Fibroblast of upper back skin (primary cell): ENCODE measurements at places on chromosomes 3 and 15.

DNA sequence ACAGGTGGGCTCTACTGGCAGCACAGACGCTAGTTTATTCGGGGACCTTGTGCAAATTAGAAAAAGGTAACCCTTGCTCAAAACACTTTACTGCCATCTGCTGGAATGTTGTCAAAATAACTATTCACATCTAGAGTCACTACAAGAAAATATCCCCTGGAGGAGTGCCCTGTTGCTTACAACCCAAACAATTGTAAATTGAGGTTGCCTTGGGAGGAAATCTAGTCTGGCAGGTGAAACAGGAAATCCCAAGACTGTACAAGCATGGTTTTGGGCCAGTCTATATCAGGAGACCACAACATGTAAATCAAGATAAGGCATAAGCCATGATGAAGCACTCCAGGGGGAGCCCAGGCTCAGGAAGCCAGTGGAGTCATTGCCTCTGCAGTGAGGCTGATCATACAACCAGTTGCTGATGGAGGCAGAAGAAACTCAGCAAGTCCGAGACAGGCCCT is 136.8 kb upstream of the ACP3 start:
- peak; percentile 58 for DNase-seq

DNA sequence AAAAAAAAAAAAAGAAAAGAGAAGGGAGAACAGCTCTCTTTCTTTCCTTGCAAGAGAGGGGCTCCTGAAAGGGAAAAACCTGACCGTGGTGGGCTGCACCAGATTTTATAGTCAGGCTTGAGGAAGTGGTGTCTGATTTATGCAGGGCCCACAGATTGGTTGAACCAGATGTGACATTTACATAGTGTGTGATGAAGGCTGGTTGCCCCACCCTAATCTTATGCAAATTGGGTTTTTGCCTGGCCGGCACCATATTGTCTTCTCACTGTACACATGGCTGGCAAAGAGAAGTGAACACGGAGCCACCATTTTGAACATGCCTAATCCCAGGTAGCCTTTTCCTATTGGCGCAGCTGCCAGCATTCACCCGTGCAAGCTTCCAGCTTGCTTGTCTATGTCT is 154.4 kb downstream of the OXSM start:
- no peak for DNase-seq

- DNase-seq, result peak; percentile 79
Measured at GRCh38 chr15:39321977-39322376, 258.9 kb upstream of the THBS1 start.

DNA sequence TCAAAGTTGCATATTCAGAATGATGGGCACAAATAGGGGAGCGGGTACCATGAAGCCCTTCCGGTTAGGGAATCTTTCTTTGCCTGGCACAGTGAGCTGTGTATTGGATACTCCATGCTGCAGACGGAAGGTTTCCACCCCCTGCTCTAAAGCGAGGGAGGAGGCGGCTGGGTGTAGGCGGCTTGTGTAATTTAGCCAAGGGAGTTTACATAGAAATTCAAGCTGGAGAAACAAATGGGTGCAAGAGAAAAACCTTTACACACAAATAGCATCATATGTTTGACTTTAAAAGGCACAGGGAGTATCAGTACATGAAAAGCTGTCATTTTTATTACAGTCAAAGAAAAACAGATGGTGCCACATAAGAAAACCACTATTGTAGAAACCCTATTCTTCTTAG is 59.3 kb upstream of the ADCY5 start:
- no peak for DNase-seq

- peak; percentile 75 for DNase-seq
Measured at GRCh38 chr3:123859177-123859576, 25.0 kb downstream of the MYLK start.

DNA sequence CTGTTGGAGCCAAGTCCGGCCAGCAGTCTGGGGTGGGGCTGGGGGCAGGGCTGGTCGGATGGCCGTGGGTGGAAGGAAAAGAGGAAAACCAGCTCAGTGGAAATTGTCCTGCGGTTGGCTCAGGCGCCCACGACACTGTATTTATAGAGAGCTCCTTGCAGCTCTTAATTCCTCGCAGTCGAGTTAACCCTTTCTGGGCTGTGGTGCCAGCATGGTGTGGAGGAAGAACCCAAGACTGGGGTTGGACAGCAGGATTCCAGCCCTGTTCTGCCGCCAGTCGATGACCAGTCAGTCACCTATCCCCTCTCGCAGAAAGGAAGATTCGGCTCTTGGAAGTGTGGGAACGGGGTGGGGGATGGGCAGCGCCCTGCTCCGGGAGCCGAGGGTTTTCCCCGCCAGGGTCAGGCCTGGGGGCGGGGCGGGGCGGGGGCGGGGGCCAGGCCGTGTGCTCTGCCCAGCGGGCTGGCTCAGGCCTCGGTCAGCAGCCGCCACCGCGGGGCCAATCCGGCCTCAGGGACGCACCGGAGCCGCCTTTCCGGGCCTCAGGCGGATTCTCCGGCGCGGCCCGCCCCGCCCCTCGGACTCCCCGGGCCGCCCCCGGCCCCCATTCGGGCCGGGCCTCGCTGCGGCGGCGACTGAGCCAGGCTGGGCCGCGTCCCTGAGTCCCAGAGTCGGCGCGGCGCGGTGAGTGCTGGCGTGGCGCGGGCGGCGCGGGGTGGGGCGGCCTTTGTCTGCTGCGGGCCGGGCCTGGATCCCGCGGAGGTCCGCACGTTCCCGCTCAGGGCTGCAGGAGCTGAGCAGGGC is at the start of gene CD276:
CD276 (plus strand) TSS at position 607 of the 804 bp plus-strand sequence. CDS start 15,257 bp downstream, outside the sequence.
- peak; percentile 45 for DNase-seq

- no peak for DNase-seq
Measured at GRCh38 chr3:155748611-155749365, 3.9 kb upstream of the PLCH1 start.

GRCh38 chr3:114400371-114400770 is 106.5 kb downstream of the TIGIT start:
- DNase-seq, result no peak

GRCh38 chr3:183210862-183211341 is 42.2 kb upstream of the B3GNT5 start:
- DNase-seq, result no peak

- DNase-seq, result no peak
Measured at GRCh38 chr15:97259943-97260342, 700.6 kb upstream of the ARRDC4 start.

DNA sequence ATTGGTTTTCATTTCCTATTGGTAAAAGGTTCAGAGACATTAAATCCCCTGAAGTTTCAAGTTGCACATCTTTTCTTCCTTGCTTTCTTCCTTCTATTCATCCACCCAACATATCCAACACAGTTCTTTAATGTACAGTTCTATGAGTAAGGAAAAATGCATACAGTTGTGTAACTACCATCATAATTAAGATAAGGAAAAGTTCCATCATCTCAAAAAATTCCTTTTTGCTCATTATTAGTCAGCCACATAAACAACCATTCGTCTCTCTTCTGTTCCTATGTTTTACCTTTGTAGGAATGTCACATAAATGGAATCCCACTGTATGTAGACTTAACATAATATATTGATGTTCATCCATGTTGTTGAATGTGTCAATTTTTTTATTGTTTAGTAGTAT is 211.1 kb upstream of the ADAMTS9 start:
- peak; percentile 31 for DNase-seq

GRCh38 chr3:133930341-133930933 is 34.8 kb upstream of the RAB6B start:
- peak; percentile 78 for DNase-seq

DNA sequence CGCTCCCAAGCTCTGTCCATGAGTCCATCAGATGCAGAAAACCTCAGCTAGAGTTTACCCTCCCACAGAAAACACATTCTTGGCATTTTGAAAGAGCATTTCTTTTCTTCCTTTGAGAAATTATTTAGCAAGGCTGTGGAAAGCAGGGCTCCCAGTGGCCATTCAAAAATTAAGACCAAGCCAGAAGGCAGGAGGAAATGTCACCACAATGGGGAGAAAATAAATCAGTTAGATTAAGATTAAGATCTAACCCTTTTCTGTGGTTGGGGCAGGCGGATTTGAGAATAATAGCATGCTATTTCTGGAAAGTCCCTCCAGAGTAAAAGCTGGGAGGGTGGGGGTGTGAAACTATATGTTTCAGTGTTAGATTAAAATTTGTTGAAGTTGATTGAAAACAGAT is 20.2 kb downstream of the LRIG1 start:
- DNase-seq, result peak; percentile 89

GRCh38 chr3:55692295-55692956 is 205.3 kb upstream of the WNT5A start:
- no peak for DNase-seq

- no peak for DNase-seq
Measured at GRCh38 chr15:88664151-88664778, 25.4 kb downstream of the ISG20 start.

DNA sequence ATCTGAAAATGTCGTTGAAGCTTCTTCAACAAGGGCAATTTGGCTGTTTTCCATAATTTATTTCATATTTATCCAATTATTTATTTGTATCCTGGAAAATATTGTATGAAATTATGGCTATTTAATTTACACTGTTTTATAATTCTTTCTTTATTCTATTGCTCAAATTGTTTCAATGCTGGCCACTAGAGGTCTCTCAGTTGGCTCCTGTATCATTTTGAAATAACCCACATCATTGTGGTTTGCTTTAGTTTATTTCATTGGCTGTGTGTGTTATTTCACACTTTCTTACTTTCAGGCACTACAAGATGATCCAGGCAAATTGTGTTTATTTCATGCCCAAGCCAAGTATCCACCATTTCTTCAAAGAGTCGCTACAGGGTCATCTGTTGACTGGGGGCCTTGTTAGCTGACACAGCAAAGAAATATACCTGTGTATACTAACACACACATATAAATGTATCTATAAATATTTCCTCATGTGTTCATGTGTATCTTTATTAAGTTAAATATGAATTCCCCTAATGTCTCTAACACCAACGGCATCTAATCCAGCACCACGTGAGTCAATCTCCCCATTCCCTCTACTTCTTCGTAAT is 86.2 kb downstream of the NPAP1 start:
- DNase-seq, result peak; percentile 1

DNA sequence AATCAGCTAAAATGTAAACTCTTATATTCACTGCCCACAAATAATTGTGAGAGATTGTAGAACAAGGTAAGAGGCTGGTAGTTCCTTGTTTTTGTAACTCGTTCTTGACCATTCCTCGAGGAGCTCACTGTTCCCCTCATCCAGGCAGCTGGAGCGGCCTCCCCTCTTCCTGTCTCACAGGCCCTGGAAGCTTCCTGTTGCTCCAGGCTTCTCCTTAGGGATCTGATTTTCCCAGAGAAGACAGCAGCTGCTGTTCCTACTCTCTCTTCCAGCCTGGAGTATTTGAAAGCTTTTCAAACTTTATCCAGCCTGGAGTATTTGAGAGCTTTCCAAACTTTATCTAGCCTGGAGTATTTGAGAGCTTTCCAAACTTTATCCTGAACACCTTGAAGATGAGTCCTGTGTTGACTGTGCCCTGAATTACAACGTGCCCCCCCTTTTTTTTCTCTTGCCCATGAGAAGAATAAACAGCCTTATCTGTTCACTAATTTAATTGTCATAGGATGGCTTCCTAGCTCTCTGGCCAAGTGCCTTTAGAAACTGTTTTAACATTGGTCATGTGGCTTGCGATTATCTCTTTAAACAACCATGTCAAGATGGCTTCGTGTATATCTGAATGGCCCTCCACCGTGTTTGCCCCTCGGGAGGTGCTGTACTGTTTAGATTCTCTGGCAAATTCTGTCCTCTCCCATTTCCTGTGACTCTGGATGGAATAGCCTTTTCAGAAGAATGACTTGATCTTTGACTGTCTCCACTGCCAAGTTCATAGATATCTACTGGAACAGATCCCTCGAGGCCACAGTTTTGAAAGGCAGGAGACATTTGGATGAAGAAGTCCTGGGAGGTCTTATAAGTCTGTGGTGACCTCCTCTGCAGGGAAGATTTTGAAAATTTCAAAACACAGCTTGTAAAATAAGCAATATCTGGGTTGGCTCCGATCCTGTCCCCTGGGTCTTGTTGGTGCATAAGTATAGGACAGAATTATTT is 4.8 kb downstream of the ADAMTSL3 start:
- peak; percentile 8 for DNase-seq

DNA sequence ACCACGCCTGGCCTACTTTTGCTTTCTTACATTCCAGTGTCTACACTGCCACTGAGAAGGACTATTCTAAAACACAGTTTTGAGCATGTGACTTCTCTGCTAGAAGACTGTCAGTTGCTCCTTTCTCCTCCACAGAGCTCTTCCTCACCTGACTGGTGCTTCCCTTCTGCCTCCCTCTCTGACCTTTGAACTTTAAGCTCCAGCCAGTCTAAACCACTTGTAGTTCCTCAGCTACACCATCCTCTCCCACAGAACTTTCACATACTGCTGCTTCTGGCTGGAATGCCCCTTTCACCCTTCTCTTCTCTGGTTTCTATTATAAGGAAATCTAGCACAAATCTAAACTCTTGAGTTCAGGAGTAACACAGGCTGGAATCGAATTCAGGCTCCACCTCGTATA is 9.1 kb downstream of the NCEH1 start:
- no peak for DNase-seq

- no peak for DNase-seq
Measured at GRCh38 chr15:75054172-75054897, 30.9 kb downstream of the PPCDC start.

GRCh38 chr3:157650172-157650571 is 147.0 kb upstream of the VEPH1 start:
- DNase-seq, result no peak

DNA sequence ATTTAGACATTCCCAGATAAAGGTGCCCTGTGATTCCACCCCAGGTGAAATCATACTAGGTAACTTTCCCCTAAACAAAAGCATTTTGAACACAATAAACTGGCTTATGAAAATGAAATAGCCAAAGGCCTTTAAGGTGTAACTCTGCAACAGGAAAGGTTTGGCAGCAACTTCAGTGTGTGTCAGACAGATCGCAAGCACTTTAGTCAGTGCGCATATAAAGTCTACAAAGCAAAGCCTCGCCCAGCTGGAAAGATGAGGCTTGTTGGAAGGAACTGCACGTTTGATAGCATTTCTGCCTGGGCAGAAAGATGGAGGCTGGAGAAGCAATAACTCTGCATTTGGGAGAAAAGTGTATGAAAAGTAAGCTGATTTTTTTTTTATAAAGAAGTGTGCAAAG is 57.9 kb downstream of the PRICKLE2 start:
- DNase-seq, result no peak

- DNase-seq, result no peak
Measured at GRCh38 chr3:136135039-136135802, 60.9 kb downstream of the MSL2 start.

- DNase-seq, result peak; percentile 79
Measured at GRCh38 chr3:181711325-181712135, at the start of gene SOX2. Gene SOX2, plus strand, starts transcription at chr3:181711925. Its CDS starts 436 bp downstream, at chr3:181712361.

DNA sequence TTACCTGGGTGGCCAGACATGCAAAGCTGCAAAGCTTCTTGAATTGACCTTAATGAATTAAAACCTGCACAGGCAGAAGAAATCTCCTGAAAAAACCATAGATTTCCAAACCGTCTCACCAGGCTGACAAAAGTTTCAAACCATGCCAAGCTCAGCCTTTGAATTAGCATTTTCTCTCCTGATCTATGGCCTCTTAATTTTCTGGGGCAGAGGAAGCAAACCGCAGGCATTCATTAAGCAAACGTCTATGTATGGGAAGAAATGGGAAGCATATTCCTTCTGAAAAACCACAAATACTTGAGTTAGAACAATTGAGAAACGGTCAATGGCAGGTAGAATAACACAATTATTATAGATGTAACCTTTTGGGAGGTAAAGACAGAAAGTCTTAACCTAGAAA is 500.2 kb upstream of the NR2F2 start:
- DNase-seq, result peak; percentile 40

- DNase-seq, result peak; percentile 52
Measured at GRCh38 chr15:74327756-74328155, 39.7 kb downstream of the CYP11A1 start.
